Lung (tissue), 17 donors: ENCODE measurements at places on chromosomes 2 and 18. TPM values are rescaled to one million over a fixed set of nuclear protein-coding genes. Genes with fewer than 3 reads are reported as not detected.

- peaks cover 9% of the 10 kb centered on the region for H3K4me1 ChIP-seq
- DNase-seq = no peak
- H3K4me3 ChIP-seq = peak overlapping the region; percentile 86
- H3K27ac ChIP-seq = peak overlapping the region; percentile 74
- no peaks in the 10 kb centered on the region for H3K27me3 ChIP-seq
- no peaks in the 10 kb centered on the region for H3K36me3 ChIP-seq
These were observed 2.0 kb downstream of the PHLPP1 start for GRCh38 chr18:62717169-62717924.

GRCh38 chr18:77993188-77993981 lies 743.7 kb downstream of the GALR1 start:
- H3K4me1 ChIP-seq = no peaks in the 10 kb centered on the region
- H3K36me3 ChIP-seq = no peaks in the 10 kb centered on the region
- no peak overlapping the region for H3K4me3 ChIP-seq
- DNase-seq = no peak
- H3K27ac ChIP-seq = no peak overlapping the region
- H3K27me3 ChIP-seq = no peaks in the 10 kb centered on the region

DNA sequence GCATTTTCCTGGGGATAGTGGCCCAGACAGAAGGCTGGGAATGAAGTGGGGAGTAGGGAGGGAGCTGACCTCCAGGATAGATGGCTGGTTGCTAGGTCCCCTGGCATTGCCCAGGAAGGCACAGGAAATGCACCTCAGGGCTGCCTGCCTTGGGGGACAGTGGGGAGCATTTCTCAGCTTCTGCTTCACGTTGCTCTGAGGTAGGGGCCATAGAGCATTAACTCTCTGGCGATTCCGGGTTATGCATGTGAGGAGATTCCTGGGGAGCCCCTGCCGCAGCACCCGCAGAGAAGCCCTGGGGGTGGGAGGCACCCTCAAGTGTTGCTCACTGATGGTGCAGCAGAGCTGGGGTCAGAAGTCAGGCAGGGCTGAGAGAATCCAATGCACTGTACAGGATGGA lies 256.5 kb downstream of the CYP26B1 start:
- no peaks in the 10 kb centered on the region for H3K36me3 ChIP-seq
- peaks cover 3% of the 10 kb centered on the region for H3K27me3 ChIP-seq
- no peak overlapping the region for H3K27ac ChIP-seq
- no peaks in the 10 kb centered on the region for H3K4me1 ChIP-seq
- H3K4me3 ChIP-seq = no peak overlapping the region
- no peak for DNase-seq

GRCh38 chr2:68784915-68785314 lies 50.3 kb downstream of the ARHGAP25 start:
- H3K27me3 ChIP-seq = no peaks in the 10 kb centered on the region
- H3K4me1 ChIP-seq = peaks cover 2% of the 10 kb centered on the region
- peaks cover 25% of the 10 kb centered on the region for H3K36me3 ChIP-seq
- H3K27ac ChIP-seq = no peak overlapping the region
- peak; percentile 53 for DNase-seq

Gene STPG4
- 0.28 TPM for total RNA-seq

DNA sequence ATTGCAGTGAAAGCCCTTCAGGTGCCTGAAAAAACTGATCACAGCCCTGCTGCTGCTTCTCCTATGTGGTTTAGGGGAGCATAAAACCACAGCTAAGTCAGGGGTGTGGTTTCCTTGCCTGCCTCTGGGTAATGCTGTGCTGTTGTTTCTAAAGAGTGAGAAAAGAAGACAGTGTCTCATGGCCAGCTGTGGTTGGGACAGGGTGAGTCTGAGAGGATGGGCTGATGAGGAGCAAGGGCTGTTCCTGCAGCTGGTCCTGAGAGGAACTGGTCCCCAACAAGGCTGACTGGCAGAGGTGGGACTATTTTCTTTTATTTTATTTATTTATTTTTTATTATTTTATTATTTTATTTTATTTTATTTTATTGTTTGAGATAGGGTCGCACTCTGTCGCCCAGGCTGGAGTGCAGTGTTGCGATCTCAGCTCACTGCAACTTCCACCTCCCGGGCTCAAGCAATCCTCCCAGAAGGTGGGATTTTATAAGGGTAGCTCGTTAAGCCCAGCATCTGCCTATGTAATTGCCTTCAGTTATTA lies 236.7 kb downstream of the FHOD3 start:
- no peaks in the 10 kb centered on the region for H3K4me1 ChIP-seq
- H3K27ac ChIP-seq = no peak overlapping the region
- no peaks in the 10 kb centered on the region for H3K27me3 ChIP-seq
- no peaks in the 10 kb centered on the region for H3K36me3 ChIP-seq
- H3K4me3 ChIP-seq = no peak overlapping the region
- DNase-seq = no peak
